ENCODE measurements at places on chromosomes 1 and 21.

DNA sequence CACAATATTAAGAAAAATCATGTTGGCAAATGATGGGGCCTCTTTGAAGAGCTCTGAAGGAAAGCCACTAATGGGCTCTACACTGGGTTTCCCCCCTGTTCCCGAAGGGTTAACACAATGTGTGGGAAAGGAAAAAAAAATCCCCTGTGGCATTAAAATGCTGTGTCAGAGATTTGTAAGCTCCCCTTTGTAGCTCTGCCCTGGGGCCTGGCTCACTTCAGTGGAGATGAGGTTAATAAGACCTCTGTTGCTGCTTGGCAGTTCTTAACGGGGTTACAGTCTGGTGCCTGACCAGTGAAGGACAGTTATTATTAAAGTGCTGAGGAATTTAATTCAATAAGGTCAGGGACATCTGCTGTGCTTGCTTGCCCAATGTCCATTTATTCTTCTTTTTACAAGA is 129.7 kb upstream of the UBE2U start:
- no peak for DNase-seq

DNA sequence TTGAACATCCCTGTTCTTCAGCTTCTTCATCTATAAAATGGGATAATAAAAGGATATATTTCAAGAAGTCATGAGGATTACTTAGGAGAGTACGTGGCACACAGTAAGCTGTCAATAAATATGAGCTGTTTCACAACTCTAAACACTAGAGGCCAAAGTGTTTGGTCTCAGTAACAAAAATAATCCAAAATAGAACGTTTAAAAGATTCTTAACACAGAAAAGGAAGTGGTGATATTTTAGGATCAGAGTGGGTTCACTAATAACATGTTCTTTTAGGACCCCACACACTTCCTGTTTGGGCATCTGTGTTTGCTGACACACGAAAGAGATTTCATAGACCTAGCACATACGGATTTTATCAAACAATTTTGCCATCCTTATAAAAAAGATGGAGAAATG is 32.9 kb downstream of the TNFSF18 start:
- no peak for DNase-seq

DNA sequence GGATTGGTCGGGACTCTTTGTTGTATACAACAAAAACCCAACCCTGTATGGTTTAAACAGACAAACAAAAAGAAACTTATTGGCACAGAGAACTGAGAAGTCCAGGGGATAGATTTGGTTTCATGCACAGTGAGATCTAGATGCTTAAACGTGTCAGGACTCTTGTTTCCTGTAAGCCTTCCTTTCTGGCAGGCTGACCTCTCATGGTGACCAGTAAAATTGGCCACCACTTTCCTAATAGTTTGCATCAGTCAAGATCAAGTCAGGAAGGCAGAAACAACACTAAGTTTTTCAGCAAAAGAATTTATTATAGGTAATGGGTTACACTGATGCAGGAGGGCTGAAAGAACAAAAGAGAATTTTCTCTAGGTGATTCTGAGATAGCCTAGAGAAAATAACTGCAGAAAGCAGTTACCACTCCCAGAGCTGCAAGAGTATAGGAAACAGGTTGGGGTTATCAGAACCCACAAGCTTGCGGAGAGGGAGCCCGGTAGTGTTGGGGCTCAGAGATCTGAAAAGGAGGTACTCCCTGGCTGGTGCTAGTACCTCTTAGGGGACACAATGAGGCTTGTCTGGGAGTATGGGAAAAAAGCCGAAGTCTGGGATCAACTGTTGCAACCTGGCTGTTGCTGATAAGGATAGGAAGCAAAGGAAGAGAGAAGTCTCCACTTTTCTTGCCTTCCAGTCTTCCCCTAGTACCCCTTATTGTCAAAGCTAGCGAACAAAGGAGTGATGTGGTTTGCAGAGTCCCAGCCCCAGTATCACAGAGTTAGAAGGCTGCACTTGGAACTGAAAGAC is 21.4 kb downstream of the CITED4 start:
- DNase-seq, result no peak

- DNase-seq, result no peak
Observed at GRCh38 chr1:156643778-156644092, 1.8 kb downstream of the BCAN start.

GRCh38 chr1:198253668-198254067 is 96.9 kb downstream of the NEK7 start:
- no peak for DNase-seq

- DNase-seq, result no peak
Observed at GRCh38 chr1:193308438-193308837, 122.0 kb upstream of the B3GALT2 start.

GRCh38 chr1:205711105-205712048 is 31.1 kb upstream of the SLC45A3 start:
- peak; percentile 77 for DNase-seq

DNA sequence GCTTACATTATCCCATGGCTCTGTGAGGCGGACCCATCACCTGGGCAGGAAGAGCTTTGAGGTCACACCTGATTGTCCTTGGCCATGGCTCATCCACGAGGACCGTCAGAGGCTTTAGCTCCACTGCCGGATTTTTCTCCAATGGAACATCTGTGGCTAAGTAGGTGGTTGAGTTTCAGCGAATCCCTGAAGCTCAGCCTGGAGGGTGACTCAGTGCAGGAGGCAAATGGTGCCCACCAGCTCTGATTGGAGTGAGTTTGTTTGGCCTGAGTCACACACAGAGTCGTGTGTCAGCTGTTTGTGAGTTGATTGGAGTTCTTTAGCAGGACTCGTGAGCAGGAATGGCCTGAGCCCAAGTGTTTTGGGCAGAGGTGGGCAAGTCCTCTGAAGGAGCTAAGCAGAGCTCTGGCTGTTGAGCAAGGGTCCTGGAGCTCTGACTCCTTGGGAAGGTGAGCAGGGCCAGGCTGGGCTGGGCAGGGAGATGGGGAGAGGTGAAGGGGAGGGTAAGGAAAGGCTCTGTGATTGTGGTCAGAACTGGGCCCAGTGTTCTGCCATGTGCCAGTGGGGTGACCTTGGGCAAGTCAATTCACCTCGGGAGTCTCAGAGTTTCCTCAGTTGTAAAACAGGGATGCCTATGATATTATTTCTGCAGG is 2.0 kb downstream of the SLC6A17 start:
- no peak for DNase-seq

- no peak for DNase-seq
Observed at GRCh38 chr1:116947092-116947860, 37.6 kb downstream of the PTGFRN start.

DNA sequence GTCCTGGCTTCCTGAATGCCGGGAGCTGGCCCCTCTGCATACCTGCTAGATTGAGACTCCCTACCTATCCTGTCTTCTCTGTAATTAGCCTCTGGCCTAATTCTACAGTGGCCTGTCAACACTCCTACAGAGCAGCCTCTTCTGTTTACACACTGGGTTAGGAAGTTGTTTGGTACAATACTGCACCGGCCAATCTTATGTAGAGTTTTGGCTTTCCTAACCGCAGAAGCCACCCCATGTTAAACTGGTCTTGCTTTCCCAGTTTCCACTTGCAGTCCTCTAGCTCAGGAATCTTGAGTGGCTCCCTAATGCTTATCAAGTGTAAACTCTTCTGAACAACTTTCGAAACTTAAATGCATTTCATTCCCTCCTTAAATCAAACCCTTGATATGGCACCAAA is 42.8 kb downstream of the DPH5 start:
- no peak for DNase-seq

GRCh38 chr1:40384887-40385286 is 11.4 kb downstream of the SMAP2 start:
- DNase-seq, result no peak

- DNase-seq, result no peak
Observed at GRCh38 chr1:153490272-153491051, 30.0 kb upstream of the S100A7 start.

GRCh38 chr1:87203904-87204303 is 124.8 kb upstream of the LMO4 start:
- no peak for DNase-seq

- DNase-seq, result no peak
Observed at GRCh38 chr1:33335020-33335419, 14.1 kb upstream of the A3GALT2 start.

- DNase-seq, result no peak
Observed at GRCh38 chr1:152487871-152488270, 22.7 kb upstream of the LCE5A start.

DNA sequence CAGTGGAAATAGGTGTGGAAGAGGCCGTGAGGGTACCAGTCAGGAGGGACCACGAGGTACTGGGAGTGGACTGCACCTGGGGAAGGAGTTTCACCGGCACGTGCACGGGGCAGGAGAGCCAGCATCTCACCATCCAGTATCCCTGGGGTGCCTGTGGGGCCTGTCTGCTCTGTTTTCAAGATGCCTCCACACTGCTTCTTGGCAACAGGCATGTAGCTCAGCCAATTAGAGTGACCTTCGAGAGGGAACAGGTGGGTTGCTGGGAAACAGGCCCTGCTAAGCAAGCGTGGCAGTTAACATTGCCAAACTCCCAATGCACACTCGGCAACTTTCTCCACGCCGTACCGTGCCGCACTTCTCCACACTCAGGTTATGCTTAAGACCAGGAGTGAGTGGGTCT is 17.7 kb downstream of the KCNC4 start:
- no peak for DNase-seq

DNA sequence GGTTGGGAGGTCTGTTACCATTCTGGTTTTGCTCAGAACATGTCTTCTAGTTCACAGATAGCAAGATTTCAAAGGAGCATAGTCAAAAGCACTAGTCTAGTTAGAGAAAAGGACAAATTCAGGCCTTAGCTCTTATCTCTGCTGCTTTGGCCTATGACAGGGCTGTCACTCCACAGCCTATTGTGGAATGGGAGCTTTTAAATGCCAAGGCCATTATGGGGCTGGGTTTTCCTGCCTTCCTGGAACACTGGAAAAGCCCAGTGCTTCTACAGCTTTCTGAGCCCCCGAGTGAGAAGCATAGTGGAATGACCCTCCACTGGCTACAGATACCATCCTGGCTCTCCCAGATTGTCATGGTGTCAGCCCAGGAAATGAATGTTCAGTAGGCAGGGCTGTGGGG is 9.3 kb downstream of the MTFR1L start:
- DNase-seq, result no peak

- peak; percentile 9 for DNase-seq
Observed at GRCh38 chr1:64864018-64864940, 102.1 kb downstream of the JAK1 start.

DNA sequence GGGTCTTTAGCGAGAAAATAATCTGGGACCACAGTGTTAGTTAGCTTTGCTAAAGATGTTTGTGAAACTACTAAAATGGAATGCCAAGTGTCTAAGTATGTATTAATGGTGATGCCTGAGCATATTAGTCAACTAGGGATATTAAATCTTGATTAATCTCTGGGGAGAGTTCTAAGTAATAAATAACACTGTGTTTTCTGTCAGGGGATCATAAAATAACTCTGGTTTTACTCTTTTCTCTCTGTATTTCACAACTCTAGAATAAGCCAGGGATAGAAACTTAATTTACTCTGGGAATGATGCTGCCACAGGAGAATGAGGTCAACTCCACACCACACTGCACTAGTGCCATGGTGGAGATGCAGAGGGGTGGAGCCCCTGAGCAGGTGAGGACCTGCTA is 399.2 kb downstream of the PTBP2 start:
- DNase-seq, result no peak

DNA sequence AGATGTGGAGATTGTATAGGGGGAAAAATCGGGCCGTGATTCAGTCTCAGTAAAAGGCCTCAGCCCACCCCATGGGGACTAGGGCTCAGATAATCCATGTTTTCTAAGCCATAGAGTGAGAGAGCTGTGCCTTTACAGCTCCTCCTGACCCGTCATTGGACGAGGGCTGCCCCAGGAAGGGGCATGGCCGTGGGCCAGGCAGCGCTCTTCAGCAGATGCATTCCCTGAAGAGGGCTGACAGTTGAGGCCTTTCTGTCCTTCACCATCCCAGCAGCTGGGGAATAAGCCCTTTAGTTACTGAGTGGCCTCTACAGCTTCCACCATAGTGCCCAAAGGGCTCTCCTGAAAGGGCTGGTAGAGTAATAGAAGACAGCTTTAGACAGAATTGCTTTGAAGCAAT is 57.2 kb downstream of the ST3GAL3 start:
- DNase-seq, result no peak

DNA sequence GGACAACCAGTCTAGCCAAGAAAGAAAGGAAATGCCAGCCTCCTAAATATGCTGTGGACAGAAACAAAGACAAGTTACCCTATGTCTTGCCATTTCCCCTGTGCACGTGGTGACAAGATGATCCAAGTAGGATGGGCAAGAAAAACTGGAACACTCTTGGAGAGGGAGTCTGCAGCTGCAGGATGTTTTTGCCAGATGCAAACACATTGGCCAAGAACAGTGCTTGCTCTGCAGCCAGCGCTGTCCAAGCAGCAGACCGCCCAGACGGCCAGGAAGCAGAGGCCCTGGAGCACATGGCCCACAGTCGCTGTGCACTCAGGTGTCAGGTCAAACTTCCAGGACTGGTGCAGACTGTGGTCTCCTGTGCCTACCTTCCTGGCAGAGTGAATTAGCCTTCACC is 189.3 kb downstream of the SLC35F3 start:
- DNase-seq, result no peak

- no peak for DNase-seq
Observed at GRCh38 chr1:63748641-63749040, 25.2 kb upstream of the ROR1 start.

- no peak for DNase-seq
Observed at GRCh38 chr21:43325968-43326715, 100.8 kb downstream of the SIK1 start.

DNA sequence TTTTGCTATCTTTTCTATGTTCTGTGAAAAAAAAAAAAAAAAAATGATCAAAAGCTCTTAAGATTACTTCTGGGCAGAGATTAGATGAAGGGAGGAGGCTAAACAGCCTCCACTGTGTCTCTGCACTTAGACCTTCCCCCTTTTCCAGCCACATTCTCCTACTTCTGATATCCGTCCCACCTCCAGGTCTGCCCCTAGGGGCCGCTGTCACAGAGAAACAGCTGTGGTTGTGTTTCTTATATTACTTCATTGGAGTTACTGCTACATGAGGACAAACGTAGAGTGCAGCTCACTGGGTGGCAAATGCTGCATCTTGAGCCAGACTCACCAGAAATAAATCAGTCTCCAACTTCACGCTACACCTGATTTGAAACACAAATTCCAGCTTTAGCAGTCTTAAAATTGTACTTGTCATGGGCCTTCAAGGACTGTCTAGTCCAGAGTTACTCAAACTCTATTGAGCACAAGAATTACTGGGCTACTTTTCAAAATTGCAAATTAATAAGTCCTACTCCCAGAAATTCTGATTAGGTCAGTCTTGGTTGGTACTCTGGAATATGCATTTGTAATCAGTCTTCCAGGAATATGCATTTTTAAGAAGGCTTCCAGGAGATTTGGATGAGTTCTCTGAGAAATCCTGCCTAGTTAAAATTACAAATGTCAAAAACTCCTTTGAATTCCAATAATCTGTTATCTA is 125.2 kb upstream of the PTBP2 start:
- DNase-seq, result no peak
